ENCODE measurements at places on chromosomes 13 and 19.

GRCh38 chr13:48738311-48738710 lies 84.6 kb downstream of the CYSLTR2 start:
- DNase-seq: no peak

DNA sequence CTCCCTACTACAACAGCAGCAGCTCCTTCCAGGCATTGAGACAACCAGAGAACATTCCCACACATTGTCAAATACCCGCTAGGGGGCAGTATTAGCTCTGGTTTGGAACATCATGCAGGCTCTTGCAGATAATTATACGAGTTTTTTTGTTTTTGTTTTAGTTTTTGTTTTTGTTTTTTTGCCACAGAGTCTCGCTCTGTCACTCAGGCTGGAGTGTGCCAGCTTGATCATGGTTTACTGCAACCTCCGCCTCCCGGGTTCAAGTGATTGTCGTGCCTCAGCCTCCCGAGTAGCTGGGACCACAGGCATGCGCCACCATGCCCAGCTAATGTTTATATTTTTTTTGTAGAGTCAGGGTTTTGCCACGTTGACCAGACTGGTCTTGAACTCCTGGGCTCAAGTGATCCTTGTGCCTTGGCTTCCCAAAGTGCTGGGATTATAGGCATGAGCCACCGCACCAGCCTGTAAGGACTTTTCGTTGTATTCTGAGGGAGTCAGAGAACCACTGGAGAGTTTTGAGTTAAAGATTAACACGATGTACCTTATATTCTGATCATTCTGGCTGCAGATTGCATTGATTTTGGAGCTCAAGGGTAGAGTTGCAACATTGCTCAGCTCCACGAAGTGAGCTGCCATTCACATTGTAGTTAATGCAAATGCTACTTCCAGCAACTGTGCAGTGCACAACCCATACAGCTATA lies 41.7 kb upstream of the CEACAM20 start:
- DNase-seq: peak; percentile 15

GRCh38 chr19:18418483-18419194 lies 559 bp upstream of the SSBP4 start:
- DNase-seq: no peak

DNA sequence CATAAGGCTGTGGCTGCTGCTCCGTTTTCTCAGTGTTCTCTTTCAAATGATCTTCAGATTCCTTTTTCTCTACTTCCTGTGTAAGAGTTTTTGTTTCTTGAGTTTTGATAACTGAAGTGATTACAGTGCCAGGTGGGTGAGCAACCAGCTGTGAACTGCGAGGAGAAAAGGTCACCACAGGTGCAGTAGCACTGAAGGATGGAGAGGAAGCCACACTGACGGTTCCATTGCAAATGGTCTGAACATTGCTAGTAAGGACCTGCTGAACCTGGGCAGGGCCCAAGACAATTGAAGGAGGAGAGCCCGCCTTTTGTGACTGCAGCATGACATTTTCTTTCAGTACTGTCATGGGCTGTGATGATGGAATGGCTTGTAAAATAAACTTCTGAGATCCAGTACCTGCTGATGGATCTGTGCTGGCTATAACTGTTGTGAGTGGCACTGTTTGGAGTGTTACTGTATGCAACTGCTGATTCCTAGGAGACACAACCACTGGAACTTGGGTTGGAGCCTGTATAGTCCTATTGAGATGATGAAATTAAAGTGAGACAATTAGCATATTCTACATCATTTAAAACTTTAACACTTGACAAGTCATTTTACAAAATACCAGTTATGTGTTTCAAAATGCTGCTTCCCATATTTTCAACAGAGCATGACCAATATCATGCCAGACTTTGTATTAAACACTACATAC lies 85.5 kb downstream of the ELF1 start:
- no peak for DNase-seq

GRCh38 chr13:19345158-19345557 lies 163.5 kb upstream of the TUBA3C start:
- DNase-seq: no peak

- DNase-seq: no peak
Observed at GRCh38 chr19:14673088-14673487, 1.6 kb downstream of the ADGRE3 start.

GRCh38 chr13:77565635-77566034 lies 30.1 kb downstream of the SCEL start:
- no peak for DNase-seq

DNA sequence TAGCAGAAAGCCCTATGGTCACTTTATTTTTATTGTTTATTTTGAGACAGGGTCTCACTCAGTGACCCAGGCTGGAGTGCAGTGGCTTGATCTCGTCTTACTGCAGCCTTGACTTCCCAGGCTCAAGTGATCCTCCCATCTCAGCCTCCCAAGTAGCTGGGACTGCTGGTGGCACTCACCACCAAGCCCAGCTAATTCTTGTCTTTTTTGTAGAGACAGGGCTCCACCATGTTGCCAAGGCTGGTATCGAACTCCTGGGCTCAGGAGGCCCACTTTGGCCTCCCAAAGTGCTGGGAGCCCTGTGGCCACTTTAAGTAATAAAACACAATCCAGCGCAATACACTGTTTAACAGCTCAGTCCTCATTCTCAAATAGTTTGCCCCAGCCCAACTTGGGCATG lies 69.3 kb downstream of the NUFIP1 start:
- no peak for DNase-seq

GRCh38 chr13:44243198-44243857 lies 130.3 kb upstream of the SERP2 start:
- DNase-seq: no peak

DNA sequence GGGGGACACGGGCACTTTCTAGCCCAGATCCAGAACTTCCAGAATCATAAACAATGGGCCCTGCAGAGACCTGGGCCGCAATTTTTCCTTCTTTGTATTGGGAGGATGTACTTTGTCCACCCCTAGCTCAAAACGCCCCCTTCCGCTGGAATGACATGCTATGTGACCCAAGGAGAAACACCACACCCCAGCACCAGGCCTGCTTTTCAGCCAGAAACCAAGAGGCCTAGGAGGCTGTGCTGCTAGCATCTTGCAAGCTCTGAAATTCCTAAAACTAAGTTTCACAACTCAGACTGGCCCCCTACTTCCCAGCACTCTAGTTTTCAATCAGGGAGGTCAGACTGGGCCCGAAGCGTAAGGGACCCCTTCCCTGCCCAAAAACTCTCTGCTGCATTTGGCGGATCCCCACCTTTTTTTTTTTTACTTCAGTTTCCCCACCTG lies 538 bp downstream of the LSM4 start:
- no peak for DNase-seq

DNA sequence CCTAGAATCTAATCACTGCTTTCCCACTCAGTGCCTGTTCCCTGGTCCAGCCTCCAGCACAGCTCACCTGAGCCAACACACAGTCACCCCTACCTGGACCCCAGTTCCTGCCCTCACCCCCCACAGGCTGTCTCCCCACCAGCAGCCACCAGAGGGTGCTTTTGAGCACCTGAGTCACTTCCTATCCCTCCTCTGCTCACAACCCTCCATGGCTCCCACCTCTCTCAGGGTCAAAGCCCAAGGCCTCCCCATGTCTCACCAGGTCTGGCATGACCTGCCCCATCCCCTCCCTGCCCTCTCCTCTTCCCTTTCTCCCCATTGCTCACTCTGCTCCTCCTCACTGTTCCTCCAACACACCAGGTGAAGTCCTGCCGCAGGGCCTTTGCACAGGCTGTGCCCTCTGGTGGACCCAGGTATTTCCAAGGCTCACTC lies 7.1 kb upstream of the DPP9 start:
- peak; percentile 22 for DNase-seq

- no peak for DNase-seq
Observed at GRCh38 chr13:109802936-109803335, 16.6 kb upstream of the IRS2 start.

DNA sequence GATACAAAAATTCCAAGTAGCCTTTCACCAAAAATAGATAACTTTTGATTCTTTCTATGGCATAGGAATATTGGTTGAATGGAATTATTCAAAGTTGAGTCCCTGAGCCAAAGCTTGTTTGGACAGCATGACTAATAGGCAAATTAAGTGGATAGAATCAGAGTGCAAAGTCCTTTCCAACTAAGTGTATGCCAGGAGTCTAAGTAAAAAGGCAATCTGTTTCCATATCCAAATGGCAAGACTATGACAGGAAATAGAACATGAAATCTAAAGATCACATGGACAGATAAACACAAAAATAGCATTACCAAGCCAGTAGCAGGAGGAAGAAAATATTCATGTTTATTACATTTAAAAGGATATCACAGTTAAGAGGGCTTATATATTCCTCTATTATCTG lies 804.6 kb downstream of the SLITRK6 start:
- no peak for DNase-seq

DNA sequence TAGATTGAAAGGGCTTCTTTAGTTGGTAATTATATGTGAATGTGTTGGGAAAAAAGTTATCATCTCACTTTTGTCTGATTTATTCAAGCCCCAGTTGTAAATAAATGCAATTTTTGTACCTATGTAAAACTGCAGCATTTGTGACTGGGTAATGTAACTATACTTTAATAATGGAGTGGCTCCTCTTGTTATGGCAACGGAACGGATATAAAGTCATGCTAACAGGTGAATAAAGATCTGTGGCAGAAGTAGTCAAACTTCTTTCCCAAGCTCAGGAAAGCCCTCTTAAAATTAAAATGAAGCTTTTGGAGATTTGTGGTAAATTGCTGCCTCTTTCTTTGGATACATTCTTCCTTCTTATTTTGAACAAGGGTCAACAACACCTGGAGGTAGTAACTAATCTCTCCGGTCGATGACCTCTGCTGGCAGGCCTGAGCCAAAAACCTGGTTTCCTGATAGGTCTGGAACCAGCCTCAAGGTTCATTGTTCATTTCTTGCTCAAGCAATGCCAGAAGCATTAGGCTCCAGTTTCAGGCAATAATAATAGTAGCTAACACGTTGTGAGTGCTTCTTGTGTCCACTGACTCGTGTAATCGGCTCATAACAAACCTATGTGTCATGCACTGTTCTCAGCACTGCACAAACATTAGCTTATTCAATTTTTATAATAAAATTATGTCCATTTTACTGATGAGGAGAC lies 313.4 kb upstream of the DACH1 start:
- no peak for DNase-seq

- DNase-seq: no peak
Observed at GRCh38 chr13:32642316-32642715, 56.1 kb downstream of the PDS5B start.

- DNase-seq: no peak
Observed at GRCh38 chr19:38055010-38055409, 148.0 kb downstream of the SIPA1L3 start.

- no peak for DNase-seq
Observed at GRCh38 chr13:83048419-83048818, 833.9 kb downstream of the SLITRK1 start.

DNA sequence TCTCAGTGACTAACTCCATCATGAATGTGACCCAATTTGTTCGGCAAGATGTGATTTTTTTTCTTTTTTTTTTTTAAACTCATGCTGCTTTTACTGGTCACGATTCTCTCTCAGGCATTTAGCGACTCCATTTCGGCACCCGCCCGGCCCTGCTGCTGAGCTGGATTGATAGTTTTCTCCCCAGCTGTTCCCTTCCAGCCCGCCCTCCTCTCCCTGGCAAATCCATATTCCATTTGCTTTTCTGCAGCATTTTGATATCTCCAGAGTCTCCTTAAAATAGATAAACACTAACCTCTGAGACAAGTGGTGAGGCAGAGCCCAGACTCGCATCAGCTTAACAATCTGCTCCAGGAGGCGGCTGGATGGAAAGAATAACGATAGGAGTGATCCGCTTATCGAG lies 55.5 kb upstream of the KATNAL1 start:
- no peak for DNase-seq

GRCh38 chr13:102608974-102609373 lies 12.2 kb downstream of the TPP2 start:
- no peak for DNase-seq

DNA sequence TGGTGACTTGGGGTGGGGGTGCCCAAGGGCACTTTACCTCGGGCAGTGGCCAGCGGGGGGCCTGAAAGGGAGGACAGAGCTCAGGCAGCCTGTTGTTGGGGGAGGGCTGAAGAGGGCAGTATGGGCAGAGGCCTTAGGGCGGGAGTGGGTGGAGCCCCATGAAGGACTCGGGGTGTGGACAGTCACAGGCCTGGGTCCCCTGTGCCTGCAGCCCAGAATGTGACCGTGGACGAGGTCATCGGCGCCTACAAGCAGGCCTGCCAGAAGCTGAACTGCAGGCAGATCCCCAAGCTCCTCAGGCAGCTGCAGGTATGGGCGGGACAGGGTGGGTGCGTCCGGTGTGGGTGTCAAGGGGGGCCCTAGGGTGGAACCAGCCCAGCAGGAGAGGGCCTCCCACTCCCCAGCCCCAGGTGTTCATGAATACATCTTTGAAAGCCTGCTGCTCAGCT lies 22.5 kb downstream of the NKPD1 start:
- no peak for DNase-seq

GRCh38 chr19:2619076-2619475 lies 83.4 kb downstream of the GNG7 start:
- DNase-seq: no peak

DNA sequence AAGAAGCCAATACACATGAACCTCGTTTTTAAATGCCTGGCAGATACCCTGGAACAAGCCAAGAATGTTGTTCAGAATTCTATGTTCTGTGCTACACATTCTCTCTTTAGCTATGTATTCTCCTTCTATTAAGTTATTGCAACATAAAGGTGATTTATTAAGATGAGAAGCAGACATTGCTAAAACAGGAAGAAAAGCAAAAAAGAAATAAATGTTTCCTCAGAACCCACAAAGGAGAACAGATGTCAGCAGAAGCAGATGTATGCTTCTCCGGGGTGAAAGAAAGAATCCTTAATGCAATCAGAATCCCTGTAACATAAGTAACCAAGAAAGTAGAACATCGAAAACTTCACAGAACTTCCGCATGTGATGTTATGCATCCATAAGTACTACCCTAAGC lies 302.9 kb downstream of the DCT start:
- no peak for DNase-seq

DNA sequence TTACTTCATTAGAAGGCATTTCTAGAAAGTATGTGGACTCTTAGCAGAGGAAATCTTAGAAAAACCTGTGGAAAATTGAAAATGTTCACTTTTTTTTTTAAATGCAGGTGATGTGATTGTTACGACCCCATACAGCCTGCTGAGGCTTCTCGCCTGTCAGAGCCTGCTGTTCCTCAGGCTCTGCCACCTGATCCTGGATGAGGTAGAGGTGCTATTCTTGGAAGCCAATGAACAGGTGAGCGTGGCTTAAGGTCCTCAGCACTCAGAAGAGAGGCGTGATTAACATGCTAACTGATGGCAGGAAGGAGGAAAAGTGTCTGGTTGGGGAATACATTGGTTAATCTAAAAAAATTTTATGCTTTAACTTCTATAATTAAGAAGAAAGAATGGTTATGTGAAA lies 71.4 kb downstream of the SLC7A9 start:
- DNase-seq: no peak

DNA sequence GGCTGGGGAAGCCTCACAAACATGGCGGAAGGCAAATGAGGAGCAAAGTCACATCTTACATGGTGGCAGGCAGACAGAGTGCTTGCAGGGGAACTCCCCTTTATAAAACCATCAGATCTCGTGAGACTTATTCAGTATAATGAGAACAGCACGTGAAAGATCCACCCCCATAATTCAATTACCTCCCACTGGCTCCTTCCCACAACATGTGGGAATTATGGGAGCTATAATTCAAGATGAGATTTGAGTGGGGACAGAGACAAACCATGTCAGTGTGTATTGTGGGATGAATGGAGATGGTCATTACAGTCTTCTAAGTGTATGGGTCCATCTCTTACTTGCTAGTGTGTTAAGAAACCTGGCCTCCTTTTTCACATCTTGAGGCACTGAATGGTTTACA lies 4.4 kb downstream of the BCKDHA start:
- no peak for DNase-seq
